ELF-1 (cell line): ENCODE measurements at places on chromosomes 2 and 18.
A peak's percentile ranks its signal among the peaks of the same experiment; 100 is the strongest.

- DNase-seq = peak; percentile 72
Observed at GRCh38 chr18:77067291-77068061, 65.1 kb downstream of the MBP start.

- no peak for DNase-seq
Observed at GRCh38 chr2:145075454-145076062, 555.6 kb upstream of the ZEB2 start.

DNA sequence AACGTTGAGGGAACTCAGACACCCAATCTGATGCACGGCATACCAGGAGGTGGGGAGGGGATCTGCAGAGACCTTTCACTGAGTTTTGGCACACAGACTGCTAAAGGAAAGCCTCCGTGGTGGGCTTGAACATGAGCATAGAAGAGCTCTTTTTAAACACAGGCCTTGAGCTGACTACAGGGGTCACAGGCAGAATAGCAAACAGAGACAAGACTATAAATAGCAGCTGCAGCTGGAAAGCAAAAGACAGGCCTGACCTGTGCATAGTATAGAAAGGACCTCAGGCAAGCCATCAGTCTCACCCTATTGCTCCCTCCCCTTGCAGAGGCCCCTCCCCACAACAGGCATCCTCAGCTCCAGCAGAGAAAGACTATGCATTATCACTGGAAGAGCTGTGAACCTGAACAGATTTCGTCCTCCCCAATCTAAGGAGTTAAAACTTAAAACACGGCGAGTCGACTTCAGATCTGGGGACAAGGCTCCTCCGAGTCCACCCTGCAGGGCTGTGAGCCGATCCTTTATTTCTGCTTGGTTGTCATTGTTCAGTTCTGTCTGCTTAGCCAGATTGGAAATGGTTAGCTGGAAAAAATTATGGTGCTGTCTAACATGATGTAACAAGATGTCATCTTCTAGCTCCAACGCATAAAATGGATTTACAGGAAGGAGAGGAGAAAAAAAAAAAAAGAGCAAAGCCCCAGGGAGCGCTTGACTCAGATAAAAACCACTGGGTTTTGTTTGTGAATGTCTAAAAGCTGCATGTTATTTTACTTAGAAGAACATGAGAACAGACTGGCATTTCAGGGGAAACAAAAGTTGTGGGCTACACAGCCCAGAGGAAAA is 25.2 kb upstream of the LCLAT1 start:
- peak; percentile 67 for DNase-seq

GRCh38 chr2:128324897-128325410 is 6.3 kb upstream of the HS6ST1 start:
- peak; percentile 0 for DNase-seq

DNA sequence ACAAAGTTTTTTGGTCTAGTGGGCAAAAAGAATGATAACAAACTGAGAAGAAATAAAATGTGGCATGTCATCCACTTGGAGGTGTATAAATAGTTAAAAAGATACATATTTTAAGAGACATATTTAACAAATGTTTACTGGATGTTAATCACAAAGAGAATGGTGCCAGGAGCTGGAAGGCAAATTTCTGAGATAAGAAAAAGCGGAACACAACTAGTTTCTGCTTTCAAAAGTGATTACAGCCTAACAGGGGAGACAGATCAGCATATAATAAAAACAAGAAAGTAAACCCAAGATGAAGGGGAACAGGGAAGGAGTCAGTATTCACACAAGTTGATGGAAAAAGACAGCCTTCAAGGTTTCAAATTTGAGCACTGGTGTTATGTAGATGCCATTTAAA is 91.3 kb downstream of the OLA1 start:
- DNase-seq = no peak

- peak; percentile 33 for DNase-seq
Observed at GRCh38 chr2:240151477-240152031, 11.1 kb upstream of the OTOS start.

DNA sequence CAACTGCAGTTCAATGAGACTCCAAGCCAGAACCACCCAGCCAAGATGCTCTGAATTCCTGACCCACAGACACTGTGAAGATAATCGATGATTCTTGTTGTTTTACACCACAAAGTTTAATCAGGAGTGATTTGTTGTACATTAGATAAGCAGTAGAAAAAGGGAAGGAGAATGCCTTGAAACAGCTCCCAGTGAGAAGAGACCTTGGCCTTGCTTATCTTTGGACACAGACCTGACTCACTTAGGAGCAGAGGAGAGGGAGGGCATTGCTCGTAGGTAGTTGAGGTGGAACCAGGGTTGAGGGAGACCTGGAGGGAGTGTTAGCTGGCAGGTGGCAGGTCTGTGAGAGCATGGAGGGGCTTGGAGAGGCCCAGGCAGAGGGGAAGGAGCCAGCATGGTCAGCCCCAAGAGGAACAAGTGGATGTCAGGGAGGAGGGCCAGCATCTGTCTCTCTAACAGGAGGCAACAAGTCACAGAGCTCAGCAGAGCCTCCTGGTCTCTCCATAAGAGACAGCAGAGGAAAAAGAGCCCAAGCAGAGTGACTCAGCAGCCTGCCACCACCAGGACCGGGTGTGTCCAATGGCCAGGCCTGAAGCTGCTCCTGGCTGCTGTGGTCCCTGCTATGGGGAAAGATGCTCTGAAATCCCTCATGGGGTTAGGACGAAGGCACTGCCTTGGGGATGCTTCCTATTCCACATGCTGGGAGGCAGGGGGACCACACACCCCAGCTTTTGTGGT is 161.6 kb upstream of the CAPN13 start:
- no peak for DNase-seq

DNA sequence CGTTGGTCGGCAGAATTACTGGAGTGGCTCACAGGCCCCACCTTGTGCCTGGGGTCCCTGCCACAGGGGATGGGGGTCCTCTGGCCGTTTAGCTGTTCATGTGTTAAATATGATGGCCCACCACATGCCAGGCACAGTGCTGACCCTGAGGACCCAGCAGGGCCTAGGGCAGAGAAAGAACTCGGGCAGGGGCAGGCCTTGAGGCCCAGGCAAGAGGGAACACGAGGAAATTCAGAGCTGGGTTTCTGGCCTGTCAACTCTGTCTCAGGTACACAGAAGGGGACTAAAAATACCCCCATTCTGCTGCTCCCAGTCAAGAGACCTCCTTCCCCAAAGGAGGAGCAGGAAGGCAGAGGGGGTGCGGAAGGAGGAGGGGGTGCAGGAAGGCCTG is 66.2 kb downstream of the DNMT3A start:
- DNase-seq = no peak

DNA sequence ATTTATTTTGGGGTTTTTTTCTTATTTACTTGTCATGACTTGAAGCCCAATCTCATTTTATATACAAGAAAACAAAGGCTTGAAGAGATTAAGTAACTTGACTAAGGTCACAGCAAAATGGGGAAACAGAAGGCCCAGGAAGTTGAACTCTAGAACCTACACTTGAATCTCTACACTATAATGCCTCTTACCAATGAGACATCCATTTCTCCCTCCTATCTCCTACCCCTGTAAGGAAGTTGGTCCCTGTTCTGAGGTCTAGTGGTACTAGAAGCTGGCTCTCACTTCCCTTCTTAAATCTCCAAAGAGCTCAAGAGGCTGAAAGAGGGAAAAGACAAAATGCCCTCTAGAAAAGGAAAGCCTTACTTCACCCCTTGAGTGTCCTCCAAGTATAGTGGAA is 25.5 kb upstream of the IHH start:
- no peak for DNase-seq

DNA sequence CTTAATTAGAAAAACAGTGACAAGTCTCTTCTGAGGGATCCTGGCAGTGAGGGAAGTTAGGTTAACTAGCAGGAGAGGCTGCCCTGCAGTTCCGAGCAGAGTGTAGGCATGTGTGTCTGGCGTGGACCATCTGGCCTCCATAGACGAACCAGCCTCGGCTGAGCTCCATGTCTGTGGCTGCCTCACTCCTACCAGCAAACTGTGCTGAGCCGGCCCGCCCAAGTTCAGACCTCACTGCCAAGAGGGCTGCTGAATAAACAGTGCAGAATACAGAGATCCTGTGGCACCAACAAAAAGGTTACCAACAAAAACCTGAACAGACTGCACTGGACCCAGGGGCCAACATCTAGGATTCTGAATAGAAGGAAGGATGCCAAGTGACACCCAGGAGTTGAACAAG is 27.3 kb downstream of the INO80C start:
- DNase-seq = no peak

DNA sequence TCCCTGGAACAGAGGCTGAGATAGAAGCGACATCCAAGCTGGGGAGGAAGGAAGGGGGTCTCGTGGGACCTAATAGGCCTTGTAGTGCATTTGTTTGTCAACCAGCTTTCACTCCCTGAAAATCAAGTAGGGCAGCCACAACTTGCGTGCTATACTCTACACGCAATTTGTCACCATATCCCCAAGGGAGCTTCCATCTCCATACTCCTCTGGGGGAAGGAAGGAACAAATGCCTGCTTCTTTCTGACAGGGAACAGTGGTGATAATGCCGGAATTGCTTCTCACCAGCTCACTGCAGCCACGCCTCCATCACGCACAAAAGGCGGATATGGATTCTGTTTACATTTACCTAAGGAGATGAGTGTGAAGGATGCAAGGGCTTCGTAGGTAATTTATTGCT is 213.4 kb downstream of the TMEM163 start:
- no peak for DNase-seq

- DNase-seq = no peak
Observed at GRCh38 chr18:9416563-9417072, 58.7 kb upstream of the RALBP1 start.

- peak; percentile 71 for DNase-seq
Observed at GRCh38 chr2:148614322-148615049, 30.1 kb upstream of the EPC2 start.
